ENCODE measurements at places on chromosomes 11 and 22. TPM values are rescaled to one million over a fixed set of nuclear protein-coding genes. Genes with fewer than 3 reads are reported as not detected.

INS gene
- not detected for total RNA-seq

RBMXL2 gene
- not detected for total RNA-seq

MMP13 gene
- not detected for total RNA-seq

PARVG gene
- 64.6 TPM for total RNA-seq

IL17REL gene
- not detected for total RNA-seq

TSKU gene
- total RNA-seq: not detected

USH1C gene
- not detected for total RNA-seq

NEFH gene
- 2.3 TPM for total RNA-seq

GALR3 gene
- not detected for total RNA-seq

SESN3 gene
- total RNA-seq: 0.55 TPM

NAALAD2 gene
- not detected for total RNA-seq

HOATZ gene
- total RNA-seq: not detected

DEFB131B gene
- total RNA-seq: not detected

PLEKHA7 gene
- total RNA-seq: 0.10 TPM

CYP2D6 gene
- 1.7 TPM for total RNA-seq

CHADL gene
- 0.45 TPM for total RNA-seq

OR52J3 gene
- not detected for total RNA-seq

CHCHD10 gene
- total RNA-seq: 50.7 TPM

CECR2 gene
- not detected for total RNA-seq

MS4A15 gene
- total RNA-seq: not detected

HORMAD2 gene
- total RNA-seq: not detected

CLNS1A gene
- total RNA-seq: 98.4 TPM

OR8G1 gene
- not detected for total RNA-seq

AIP gene
- 140 TPM for total RNA-seq

SLC29A2 gene
- 13.6 TPM for total RNA-seq

CSRP3 gene
- not detected for total RNA-seq

C11orf86 gene
- not detected for total RNA-seq

APOA4 gene
- total RNA-seq: not detected

GDPD5 gene
- 7.2 TPM for total RNA-seq

FAT3 gene
- total RNA-seq: not detected

MS4A3 gene
- not detected for total RNA-seq

MIAT gene
- total RNA-seq: 12.6 TPM

GDPD4 gene
- not detected for total RNA-seq

MADD gene
- 120 TPM for total RNA-seq

DCHS1 gene
- 0.73 TPM for total RNA-seq

MUC6 gene
- total RNA-seq: not detected

TMEM151A gene
- not detected for total RNA-seq

SLC5A4 gene
- not detected for total RNA-seq

SERHL2 gene
- total RNA-seq: not detected

TUB gene
- total RNA-seq: not detected

CSTF3 gene
- total RNA-seq: 26.9 TPM

VSIG10L2 gene
- not detected for total RNA-seq

SCO2 gene
- total RNA-seq: 18.5 TPM

PANX2 gene
- total RNA-seq: 3.5 TPM

OR51I1 gene
- total RNA-seq: not detected

INPP5J gene
- 0.19 TPM for total RNA-seq

KDM2A gene
- 151 TPM for total RNA-seq

All from natural killer cell treated with Interleukin-12 subunit alpha and Interleukin-12 subunit beta and Interleukin-15 and Interleukin-18, amount 100 ng/mL, for 72 hours (primary cell).